ENCODE measurements at places on chromosomes 6 and 20.
A peak's percentile ranks its signal among the peaks of the same experiment; 100 is the strongest.

GRCh38 chr20:4978050-4978918, 23.0 kb downstream of the SLC23A2 start:
- no peak for DNase-seq

GRCh38 chr6:166589337-166589731, 2.9 kb upstream of the RAMACL start:
- no peak for DNase-seq

GRCh38 chr6:45171380-45171779, 156.8 kb upstream of the RUNX2 start:
- no peak for DNase-seq

GRCh38 chr20:38125157-38126056, 39.7 kb downstream of the TGM2 start:
- DNase-seq, result no peak

GRCh38 chr20:49790077-49790798, 22.4 kb upstream of the SLC9A8 start:
- DNase-seq, result no peak

DNA sequence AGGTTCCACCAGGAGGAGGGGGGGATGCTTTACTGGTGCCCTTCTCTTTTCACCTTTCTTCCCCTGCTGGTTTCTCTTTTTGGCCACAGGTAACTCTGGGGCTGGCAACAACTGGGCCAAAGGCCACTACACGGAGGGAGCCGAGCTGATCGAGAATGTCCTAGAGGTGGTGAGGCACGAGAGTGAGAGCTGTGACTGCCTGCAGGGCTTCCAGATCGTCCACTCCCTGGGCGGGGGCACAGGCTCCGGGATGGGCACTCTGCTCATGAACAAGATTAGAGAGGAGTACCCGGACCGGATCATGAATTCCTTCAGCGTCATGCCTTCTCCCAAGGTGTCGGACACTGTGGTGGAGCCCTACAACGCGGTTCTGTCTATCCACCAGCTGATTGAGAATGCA, 4.4 kb downstream of the TUBB1 start:
- no peak for DNase-seq

- no peak for DNase-seq
Measured at GRCh38 chr6:90982051-90982450, 395.2 kb upstream of the MAP3K7 start.

GRCh38 chr6:141437685-141438084, 695.0 kb upstream of the GJE1 start:
- DNase-seq, result no peak

DNA sequence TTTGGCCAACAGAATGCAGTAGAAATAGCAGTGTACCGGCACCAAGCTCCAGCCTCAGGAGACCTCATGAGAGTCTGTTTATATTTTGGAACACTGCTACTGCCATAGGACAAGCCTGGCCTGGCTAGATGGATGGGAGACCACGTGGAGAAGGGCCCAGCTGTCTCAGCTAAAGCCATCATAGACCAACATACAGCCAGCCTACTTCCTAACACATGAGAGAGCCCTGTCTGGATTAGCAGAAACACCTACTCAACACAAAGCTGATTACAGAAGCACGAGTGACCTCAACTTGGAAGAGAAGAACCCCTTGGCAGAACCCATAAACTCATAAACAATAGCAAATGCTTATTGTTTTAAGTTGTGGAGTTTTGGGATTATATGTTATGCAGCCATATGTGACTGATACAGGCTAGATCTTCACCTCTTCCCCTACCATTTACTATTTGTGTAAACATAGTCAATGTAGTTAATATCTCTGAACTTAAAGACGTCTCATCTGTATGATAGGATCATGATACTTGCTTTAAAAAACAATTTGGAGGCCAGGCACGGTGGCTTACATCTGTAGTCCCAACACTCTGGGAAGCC, 199.4 kb upstream of the ZNF217 start:
- DNase-seq, result no peak

GRCh38 chr6:147870506-147871110, 362.1 kb downstream of the SAMD5 start:
- no peak for DNase-seq

DNA sequence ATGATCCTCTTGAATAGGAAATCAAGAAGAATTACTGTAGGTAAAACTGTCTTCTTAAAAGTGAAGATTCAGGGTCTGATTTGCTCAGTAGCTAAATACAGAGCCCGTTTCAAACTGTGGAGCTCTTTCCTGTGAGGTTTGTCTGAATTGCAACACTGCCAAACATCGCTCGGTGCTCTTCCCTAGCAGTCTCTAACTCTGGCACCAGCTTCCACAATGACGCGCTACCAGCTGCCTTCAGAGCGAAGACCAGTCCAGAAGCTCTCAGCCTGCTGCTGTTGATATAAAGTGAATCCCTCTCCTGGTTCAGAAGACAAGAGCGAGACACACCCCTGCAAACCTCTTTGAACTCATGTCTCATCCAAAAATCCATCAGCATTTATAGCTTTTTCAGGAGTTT, 447.0 kb downstream of the LMBRD1 start:
- peak; percentile 68 for DNase-seq

DNA sequence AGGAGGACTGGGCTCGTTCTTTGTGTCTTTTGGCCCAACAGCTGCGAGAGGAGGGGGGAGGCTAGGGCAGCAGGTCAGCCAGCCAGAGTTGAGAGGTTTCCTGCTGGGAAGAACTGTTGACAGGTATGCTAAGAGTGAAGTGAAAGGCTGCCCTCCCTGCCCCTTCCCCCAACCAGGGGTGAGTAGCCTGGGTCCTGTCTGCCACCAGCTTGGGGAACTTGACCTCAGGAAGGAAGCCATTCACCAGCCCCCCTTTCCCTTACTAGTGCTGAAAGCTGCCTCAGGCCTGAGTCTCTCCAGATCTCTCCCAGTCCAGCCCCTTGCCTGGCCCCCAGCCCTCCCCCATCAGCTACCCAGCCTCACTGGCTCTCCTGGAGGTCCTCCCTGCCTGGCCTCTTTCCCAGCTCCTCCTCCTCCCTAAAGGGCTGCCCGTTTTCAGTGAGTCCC, 20.7 kb upstream of the ZNF76 start:
- DNase-seq, result peak; percentile 64

DNA sequence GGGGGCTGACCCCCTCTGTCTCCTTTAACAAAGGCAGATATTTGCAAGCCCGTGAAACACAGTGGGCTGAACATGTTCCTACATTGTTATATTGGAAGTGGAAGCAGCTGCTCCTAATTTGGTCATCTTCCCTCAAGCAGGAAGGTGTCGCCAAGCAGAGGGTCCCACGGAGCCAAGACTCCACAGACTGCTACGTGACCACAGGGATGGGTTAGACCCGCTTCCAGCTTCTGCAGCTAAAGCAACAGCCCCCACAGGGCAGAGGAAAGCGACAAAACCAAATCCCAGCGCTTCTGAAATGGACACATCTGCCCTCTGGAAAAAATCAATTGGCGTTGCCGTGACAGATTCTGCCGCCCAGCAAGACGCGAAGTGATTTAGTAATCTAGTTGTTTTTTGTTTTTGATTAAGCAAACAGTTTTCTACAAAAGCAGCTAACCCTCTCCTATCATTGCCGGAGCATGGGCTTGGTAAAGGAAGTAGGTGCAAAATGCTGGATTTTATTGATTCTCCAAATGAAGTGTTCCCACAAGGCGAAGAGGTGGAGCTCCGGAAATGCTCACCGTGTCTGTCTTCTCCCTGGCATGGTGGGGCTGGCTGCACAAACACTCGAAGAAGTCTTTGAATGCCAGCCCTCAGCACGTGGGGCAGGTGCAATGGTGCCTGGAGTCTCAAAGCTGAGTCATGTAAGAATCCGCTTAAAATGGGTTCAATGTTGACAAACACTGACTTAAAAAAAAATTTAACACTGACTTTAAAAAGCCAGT, 79.4 kb upstream of the FRMD1 start:
- no peak for DNase-seq

DNA sequence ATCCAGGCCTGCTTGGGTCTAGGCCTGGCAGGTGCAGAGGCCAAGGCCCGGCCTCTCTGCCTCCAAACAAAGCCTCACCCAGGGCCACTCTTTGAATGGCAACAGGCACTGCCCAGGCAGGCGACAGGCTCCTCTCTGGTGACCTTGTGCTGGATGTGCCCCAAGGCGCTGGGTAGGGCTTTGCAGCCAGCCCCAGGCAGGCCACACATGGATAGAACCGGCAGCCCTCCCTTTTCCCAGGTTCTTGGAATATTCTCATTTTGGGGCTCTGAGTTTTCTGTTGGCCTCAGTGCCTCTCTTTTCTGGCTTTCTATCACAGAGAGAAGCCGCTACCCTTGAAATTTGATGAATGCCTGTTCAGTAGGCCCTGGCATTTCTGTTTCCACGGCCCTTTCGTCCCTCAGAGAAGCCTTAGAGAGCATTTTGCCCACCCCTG, 18.9 kb downstream of the PKIG start:
- DNase-seq, result peak; percentile 59

DNA sequence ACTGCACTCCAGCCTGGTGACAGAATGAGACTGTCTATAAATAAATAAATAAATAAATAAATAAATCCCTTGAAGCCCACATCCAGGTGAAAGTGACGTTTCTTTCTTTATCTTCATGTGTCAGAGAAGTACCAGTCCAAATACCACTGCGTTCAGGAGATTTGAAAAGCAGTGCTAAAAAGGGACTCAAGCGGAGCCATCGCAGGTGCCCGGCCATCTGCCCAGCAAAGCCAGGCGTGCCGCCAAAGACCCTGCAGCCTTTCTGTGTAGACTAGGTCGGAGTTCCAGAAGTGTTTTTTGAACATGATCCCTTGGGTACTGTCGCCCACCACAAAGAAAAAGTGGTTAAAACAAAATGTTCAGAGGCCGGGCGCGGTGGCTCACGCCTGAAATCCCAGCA, 65.7 kb upstream of the CEP85L start:
- DNase-seq, result no peak

DNA sequence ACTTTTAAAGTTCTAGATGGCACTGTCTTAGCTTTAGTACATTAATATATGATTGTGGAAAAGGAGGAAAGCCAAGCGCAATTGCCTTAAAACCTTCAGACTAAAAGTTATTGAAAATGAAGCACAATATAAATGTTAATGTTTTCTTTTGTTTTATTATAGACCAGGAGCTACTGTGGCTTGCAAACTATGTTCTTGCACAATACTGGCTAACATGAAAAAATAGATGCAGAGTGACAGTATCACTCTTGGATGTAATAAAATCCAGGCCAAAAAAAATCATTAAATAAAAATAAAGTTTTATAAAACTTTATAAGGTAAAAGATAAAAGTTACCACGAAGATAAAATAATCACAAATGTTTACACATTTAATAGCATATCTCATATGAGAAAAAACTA, 18.3 kb upstream of the PLN start:
- no peak for DNase-seq

- DNase-seq, result no peak
Measured at GRCh38 chr6:51303338-51303737, 484.7 kb downstream of the TFAP2B start.

GRCh38 chr20:63462244-63462643, 10.2 kb downstream of the KCNQ2 start:
- DNase-seq, result no peak

- DNase-seq, result no peak
Measured at GRCh38 chr6:131519670-131520436, 53.2 kb upstream of the ARG1 start.

GRCh38 chr20:58922036-58922435, 59.0 kb upstream of the NELFCD start:
- no peak for DNase-seq

DNA sequence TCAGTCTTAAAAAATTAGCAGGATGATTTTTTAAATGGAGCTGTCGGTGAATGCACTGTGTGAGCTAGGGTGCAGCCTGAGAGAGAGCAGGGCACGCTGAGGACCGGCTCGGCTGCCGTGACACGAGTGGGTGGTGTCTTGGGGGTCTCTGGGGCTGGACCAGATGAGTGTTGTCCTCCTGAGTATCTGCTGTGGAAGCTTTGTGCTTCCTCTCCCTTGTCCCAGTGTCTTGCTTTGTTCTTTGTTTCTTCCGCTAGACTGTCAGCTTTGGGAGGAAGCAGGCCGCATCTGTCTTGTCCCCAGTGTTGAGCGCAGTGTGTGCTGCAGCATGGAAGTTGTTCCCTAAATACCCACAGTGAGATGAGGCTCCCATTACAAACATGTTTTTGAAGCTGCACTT, 89.4 kb downstream of the RTN4IP1 start:
- DNase-seq, result no peak

DNA sequence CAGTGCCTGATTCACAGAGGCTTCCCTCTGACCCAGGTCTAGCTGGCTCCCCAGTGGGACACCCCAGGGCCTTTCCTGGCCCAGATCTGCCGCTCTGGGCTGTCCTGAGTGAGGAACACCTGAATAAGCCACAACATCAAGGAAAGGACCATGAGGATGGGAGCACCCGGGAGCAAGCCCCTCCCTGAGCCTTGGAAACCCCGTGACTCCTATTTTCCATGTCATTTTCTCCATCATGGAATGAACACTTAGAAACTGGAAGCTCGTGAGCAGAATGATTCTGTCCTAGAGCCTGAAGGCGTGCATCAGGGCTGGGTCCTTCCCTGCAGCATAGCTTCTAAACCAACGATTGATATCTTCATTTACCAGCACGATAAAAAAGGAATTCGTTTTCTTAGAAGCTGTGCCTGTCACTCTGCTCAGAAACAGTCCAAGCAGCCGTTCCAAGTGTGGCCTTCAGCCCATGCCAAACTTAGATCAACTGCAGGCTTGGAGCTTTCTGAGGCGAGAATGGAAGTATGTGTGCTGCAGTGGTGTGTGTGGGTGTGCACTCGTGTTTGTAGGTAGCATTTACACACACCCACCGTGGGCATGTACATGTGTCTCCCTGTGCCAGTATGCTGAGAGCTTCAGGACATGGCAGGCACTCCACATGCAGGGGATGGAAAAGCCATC, 83.2 kb upstream of the FOXC1 start:
- peak; percentile 54 for DNase-seq

DNA sequence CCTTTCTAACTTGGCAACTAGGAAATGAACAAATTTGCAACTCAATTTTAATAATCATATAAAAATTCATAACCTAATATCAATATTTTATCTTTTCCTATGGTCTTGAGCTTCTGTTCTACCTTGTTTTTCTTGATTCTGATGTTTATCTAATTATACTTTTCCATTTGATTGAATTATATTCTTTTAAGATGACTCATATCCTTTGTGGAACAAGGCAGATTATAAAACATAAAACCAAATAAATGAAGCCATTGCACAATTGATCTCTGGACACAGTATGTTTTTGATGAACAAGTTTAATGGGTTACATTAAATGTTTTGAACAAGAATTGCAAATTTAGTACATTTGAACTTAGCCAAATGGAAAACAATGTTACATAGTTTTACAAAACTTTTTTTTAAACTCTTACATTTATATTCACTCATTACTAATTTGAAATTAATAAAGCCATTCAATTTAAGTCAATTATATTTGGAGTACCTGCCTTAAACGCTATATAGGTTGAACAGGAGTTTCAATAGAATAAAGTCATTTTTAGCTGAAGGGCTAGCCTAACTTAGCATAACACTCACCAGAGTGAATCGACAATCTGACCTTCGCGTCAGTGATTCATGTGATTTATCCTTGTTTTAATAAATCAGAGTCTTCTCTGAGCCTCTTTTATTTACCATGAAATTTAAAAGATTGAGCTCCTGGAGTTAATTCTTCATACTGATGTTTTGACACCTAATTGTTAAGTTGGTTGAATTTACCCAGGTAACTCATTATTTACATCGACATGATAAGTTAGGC, 3.8 kb downstream of the NCOA7 start:
- DNase-seq, result no peak

GRCh38 chr6:89555806-89556205, 82.7 kb downstream of the LYRM2 start:
- no peak for DNase-seq
